Cortex of kidney (tissue), 1 donor: ENCODE measurements at places on chromosomes 7 and 10.

GRCh38 chr7:116322541-116322940 is 112.2 kb downstream of the TES start:
- no peak for DNase-seq

DNA sequence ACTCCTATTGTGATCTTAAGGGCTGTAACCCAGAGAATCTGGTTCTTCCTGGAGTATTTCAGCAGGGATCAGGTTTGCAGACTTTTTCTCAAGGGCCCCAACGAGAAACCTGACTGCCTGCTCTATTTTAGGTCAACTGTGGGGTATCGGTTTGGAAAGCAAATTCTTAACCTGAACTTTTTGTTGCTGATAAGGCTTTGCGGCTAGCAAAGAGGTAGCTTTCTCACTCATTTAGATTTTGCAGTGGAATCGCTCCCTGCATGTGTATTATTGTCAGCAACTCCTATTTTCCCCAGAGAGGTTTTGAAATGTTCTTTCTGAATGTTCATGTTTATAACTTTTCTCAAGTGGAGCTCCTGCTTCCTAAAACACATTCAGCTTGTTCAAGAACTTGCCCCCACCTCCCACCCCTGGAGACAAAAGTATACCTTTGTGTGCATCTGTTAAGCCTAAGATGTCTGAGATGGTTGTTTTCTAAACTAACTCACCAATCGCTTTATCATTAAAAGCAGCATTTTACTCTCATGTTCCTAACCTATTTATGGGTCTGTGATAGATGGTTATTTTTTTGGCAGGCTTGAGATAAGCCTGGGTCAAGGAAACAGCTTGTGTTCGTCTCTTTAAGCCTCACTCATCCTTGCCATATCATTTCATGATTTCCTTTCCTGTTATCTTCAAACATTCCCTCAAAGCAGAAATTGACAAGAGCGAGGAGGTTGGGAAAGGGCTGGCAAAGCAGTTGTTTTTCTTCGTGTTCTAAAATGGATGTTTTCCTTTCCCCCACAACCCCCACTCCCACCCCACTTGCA is 129.8 kb downstream of the BAMBI start:
- DNase-seq: no peak

- DNase-seq: no peak
Measured at GRCh38 chr7:127383123-127383835, 9.2 kb downstream of the ZNF800 start.

GRCh38 chr10:30052062-30052461 is 7.3 kb downstream of the JCAD start:
- no peak for DNase-seq

- DNase-seq: no peak
Measured at GRCh38 chr7:36965625-36966024, 241.3 kb upstream of the AOAH start.

- DNase-seq: no peak
Measured at GRCh38 chr7:141225916-141226618, 152.2 kb downstream of the TMEM178B start.

GRCh38 chr7:77320137-77320536 is 96.0 kb downstream of the GSAP start:
- DNase-seq: no peak

- no peak for DNase-seq
Measured at GRCh38 chr7:77266291-77266794, 66.7 kb upstream of the FGL2 start.

- DNase-seq: no peak
Measured at GRCh38 chr10:93547522-93547921, 18.9 kb upstream of the FFAR4 start.

- DNase-seq: no peak
Measured at GRCh38 chr7:325051-325798, 35.3 kb downstream of the FOXL3 start.

DNA sequence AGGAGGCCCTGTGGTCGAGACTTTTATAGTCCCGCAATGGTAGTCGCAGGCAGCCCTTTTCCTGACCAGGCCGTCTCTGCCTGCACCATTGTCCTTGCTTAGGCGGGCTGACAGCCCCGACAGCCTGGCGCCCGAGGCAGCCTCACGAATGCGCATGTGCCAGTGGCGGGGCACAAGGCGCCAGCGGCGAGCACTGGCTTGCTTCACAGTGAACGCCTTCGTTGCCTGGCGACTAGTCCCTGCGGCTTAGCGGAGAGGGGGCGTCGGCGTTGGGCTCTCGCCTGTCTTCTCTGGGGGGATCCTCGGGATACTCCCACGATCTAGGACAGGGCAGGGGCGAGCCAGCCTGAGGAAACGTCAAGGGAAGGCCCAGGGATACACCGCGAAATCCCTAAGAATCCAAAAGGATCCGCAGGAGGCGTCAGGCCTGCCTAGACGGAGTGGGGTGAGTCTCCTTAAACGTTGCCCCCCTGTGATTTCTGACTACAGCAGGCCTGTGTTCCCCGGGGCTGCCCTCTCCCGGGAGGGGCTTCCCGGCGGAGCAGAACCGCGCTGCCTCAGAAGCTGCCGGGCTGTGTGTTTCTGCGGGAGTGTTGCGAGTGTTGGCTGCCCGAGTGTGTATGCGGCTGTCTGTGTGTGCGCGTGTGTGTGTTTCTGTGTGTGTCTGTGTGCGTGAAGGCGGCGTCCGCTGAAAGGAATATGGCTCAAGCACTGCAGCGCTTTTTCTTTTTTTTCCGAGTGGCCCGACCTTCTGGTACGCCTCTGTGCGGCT is 20.5 kb upstream of the ZNF273 start:
- DNase-seq: no peak

DNA sequence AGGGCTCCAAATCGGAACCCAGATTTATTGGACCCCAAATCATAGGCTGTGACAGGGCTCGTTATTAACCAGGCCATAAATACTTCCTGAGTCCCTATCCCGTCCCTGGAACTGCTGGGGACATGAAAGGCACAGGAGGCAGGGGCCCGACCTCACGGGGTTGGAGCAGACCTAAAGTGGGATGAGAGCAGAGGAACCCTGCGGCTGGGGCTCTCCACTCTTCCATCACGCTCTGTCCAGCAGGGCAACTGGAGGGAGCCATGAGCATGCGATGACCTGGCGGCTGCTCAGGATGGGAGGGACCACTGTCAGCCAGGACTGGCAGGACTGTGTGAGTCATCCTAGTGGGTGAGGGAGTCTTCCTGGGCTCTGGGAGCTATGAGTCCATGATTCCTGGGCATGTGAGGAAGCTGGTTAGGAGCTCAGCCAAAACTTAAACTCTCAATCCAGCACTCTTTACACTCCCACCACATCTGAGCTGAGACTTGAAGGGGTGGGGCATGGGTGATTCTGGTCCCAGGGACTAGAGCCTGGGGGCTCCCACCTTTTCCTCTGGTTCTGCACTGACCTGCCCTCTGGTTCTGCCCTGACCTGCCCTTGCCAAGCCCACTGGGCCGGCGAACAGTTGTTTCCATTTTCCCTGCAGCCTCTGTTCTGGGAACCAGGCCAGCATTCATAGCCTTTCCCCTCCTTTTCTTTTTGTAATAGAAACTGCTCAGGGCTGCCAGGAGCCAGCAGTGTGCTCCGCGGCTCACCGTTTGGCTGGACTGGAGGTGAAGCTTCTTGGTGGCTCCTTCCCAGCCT is 47.1 kb downstream of the SYPL1 start:
- DNase-seq: no peak

GRCh38 chr7:114082642-114083165 is 163.9 kb upstream of the PPP1R3A start:
- no peak for DNase-seq

- DNase-seq: no peak
Measured at GRCh38 chr10:49500412-49500811, 38.5 kb downstream of the ERCC6 start.
